NCI-H1105 treated with DMSO at 0.1 percent for 48 hours (cell line): ENCODE measurements at places on chromosomes 4 and X.

GRCh38 chrX:18885328-18886004, 98.4 kb downstream of the PHKA2 start:
- DNase-seq: no peak

- no peak for DNase-seq
Measured at GRCh38 chr4:81845273-81845672, 373.6 kb upstream of the RASGEF1B start.

DNA sequence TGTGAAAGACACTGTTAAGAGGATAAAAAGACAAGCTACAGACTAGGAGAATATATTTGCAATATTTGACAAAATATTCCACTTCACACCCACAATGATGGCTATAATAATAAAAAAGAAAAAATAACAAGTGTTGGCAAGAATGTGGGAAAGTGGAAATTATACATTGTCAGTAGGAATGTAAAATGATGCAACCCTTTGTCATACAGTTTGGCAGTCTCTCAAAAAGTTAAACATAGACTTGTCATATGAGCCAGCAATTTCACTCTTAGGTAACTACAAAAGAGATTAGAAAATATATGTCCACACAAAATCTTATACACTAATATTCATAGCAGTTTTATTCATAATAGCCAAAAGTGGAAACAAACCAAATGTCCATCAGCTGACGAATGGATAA, 5.2 kb upstream of the RADX start:
- DNase-seq: no peak

GRCh38 chrX:68284281-68284904, 148.9 kb downstream of the OPHN1 start:
- no peak for DNase-seq

- DNase-seq: no peak
Measured at GRCh38 chrX:30308263-30309138, 689 bp downstream of the NR0B1 start.

DNA sequence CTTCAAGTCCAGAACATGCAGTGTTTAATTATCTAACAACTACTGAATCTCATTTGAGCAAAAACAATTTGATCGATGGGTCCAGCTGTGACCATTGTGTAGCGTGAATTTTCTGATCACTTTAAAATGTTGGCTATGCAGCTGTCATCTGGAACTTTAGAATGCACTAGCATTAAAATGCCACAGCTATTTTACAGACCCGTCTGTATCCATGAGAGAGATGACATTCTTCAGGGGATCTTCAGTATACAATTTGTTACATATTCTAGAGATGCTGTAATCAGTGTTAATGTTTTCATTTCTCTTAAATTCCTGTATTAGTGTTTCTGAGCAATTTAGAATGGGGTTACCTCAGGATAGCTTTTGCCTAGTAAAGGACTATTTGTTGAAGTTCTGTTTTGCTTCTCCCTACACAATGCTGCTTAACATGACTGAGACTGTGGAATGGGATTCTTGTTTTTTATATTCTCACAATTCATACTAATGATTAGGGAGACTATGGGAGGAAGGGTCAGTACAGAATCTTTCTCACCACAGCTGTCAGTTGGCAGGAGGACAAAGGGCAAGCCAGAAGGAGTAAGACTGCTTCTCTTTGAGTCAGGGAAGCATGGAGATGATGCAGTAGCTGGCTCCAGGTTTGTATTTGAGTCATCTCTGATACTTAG, 13.2 kb upstream of the CTSO start:
- DNase-seq: no peak

- DNase-seq: no peak
Measured at GRCh38 chr4:85520765-85521749, 46.1 kb downstream of the ARHGAP24 start.

DNA sequence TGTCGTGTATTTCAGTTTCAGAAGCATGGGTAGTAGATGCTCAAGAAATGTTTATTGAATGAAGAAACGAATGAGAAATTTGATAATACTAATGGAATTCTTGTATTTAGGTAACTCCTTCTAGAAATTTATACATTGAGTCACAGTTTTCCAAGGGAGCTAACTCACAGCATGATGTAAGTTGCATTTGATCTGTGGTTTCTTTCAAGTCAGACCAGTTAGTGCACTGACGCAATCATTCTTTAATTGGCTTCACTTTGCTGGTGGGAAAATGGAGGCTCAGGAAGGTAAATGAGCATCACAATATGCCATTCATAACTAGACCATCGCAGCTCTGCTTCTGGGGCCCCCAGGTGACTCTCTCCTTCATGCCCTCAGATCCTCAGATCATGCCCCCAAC, 17.3 kb upstream of the CWH43 start:
- DNase-seq: no peak

DNA sequence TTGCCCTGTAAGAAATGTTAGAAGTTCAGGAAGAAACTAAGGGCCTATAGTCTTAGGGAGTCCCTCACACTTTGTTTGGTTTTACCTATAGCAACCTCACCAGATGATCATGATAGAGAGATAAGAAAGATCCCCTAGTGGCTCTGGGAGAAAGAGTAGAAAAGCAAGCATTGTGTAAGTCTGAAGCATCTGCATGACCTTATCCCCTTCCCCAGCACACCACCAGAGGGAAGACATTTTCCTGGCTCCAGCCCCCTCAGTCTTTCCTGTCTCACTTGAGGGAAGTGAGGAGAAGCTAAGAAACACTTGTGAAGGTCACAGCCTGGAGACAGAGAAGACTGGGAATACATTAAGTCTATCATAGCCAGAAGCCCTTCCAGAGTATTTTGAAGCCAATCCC, 154.0 kb downstream of the EVC2 start:
- DNase-seq: no peak

- DNase-seq: no peak
Measured at GRCh38 chrX:122666601-122667000, 517.5 kb upstream of the GRIA3 start.

- no peak for DNase-seq
Measured at GRCh38 chrX:85504381-85504780, 124.9 kb upstream of the POF1B start.

GRCh38 chrX:119512146-119512800, 44.0 kb downstream of the SLC25A5 start:
- peak; percentile 53 for DNase-seq

DNA sequence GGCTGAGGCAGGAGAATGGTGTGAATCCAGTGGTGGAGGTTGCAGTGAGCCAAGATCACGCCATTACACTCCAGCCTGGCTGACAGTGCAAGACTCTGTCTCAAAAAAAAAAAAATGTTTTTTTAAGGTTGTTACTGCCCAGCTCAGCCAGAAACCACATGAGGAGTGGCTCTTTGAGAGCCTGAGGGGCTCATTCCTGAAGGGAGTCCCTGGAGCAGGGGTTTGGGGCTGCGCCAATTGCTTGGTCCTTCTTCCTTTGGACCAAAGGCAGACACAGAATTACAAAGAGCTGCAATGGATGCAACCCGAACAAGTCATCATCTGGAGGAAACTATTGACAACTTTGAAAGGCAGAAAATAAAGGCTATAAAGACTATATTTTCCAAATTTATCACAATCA, 60.6 kb upstream of the WWC2 start:
- DNase-seq: no peak

DNA sequence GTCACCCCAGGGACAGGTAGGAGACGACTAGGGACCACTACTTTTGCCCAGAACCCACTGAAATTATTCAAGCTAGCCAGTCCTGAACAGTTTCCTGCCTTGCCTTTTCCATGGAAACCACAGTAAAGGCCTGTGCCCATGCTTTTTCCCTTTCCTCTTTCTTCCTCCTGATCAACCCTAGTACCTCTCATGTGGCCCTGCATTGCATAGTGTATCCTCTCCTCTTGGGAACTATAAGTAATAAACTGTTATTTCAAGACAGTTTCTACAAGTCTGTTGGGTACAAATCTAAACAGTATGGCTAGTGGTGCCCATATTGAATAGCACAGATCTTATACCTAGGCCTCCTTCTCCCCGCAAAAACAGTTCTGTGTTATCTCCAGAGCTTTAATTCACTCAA, 14.5 kb downstream of the CISD2 start:
- DNase-seq: no peak

- peak; percentile 39 for DNase-seq
Measured at GRCh38 chr4:151325111-151325948, at the start of gene SH3D19. Gene SH3D19, minus strand, starts transcription at chr4:151325605. Its CDS starts 253 bp downstream, at chr4:151325352.

- no peak for DNase-seq
Measured at GRCh38 chrX:68694435-68695205, 47.2 kb downstream of the STARD8 start.

GRCh38 chrX:151386838-151387459, 10.1 kb upstream of the VMA21 start:
- peak; percentile 89 for DNase-seq

DNA sequence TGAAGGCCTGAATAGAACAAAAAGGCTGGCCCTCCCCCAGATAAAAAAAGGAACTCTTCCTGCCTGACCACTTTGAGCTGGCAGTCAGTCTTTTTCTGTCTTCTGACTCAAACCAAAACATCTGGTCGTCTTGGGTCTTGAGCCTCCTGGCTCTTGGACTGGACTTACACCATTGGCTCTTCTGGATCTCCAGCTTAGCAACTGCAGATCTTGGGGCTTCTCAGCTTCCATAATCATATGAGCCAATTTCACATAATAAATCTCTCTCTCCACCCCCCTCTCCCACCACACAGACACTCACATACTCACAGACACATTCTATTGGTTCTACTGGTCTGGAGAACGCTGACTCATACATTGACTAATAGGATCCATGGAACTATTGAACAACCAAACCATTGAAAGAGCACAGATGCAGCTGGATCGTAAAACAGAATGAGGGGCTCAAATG, 15.6 kb upstream of the CWH43 start:
- no peak for DNase-seq

DNA sequence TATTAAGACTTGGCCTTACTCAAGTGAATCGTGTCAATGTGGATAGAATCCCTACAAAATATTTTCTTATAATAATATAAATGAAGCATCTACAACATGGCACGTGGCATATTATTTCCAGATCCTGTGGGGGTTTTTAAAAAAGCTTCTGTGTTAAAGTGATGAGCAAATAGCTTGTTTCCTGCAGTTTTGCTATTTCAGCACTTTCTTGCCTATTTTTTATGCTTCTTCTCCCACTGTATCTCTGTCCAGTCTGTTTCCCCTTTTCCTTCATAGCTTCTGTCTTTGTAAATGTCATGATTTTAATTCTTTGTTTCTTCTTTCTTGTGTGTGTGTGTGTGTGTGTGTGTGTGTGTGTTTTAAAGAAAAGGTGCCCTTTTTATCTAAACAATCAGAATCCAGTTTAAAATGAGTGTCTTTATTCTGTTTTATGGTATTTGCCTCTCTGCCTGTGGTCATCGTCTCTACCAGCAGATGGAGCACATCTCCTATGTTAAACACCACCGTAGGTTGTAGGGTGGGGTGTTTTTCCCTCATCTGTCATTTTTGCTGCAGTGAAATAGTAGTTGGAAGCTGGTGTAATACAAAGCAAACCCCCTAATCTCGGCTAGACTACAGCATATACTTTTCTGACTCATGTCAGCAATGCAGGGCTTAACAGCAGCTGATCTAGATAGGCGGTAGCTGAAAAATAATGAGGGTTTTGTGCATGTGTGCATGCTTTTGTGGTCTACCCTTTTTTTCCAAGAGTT, 33.1 kb downstream of the FTHL17 start:
- DNase-seq: no peak

GRCh38 chr4:102574317-102574716, 73.2 kb downstream of the NFKB1 start:
- DNase-seq: no peak

DNA sequence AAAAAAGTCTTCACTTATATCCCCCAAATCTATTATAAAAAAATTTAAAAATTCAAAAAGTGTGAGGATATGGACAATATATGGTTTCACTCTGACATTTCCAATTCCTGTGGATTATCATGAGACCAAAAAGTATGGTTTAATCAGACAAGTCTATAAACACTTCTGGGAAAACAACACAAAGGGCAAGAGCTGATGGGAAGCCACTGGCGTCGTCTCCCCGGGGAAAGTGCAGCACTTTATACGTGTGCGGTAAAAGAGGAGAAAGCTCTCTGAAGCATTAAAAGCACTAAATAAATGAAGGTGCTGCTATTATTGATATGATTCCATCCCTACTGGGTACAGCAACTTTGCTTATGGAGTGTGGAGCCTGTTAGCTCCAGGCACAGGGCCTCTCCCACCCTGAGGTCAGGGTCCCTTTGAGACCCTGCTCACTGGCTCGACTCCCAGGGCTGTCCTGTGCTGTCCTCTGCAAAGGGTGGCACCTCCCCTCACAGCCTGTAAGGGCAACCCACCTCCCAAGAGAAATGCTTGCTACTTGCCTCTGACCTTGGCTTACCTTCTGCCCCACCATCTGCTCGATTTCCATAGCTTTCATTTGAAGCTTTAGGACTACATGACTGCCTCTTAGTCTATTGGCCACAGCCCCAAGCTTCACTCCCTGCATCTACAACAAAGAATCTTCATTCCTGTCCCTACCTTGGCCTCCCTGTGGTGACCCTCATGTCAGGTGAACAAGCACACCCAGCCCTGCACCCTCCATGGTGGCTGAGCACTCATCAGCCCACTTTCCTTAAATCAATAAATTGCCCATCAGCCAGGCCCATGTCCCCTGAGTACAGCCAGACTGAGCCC, 248.6 kb downstream of the HNRNPD start:
- DNase-seq: no peak

DNA sequence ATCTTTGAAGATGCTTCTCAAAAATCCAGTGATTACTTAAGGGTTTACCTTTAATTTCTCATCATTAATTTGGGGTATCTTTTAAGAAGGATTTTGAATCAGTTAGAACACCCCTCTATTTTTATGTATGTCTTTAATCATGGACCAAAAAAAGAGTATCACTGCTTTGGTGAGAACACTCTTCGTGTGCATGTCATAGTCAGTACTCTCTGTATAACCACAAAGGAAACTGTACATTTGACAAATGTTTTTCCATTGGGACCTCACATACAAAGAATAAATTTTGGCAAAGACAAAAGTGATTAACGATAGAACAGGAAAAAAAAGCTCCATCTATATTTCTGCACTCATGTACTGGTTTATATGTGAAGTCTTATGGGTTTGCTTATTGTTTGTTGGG, 31.3 kb downstream of the FAM241A start:
- DNase-seq: no peak

- DNase-seq: no peak
Measured at GRCh38 chrX:120499301-120500072, 30.4 kb upstream of the LAMP2 start.

DNA sequence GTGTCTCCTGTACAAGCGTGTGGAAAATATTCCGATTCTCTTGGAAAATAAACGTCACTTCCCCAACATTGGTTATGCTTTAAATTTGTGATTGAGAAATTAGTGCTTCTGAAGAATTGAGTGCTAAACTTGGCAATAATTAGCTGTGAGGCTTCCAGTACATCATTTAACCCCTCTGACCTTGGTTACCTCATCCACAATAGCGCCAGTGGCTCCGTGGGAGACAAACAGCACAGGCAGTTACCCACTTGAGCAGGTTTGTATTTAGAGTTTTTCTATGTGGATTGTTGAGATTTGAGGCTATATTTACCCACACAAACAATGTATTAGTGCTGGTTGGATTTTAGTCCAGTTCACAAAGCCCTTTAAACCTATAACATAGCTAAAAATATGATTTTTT, 476.5 kb downstream of the NKX6-1 start:
- DNase-seq: no peak

- DNase-seq: no peak
Measured at GRCh38 chr4:169060391-169061091, 50.5 kb upstream of the CBR4 start.
